Activated naive CD8-positive, alpha-beta T cell treated with anti-CD3 and anti-CD28 coated beads, Interleukin-2, amount 50 U/mL, for 24 hours (primary cell): ENCODE measurements at places on chromosomes 7 and 10.
A peak's percentile ranks its signal among the peaks of the same experiment; 100 is the strongest.

DNA sequence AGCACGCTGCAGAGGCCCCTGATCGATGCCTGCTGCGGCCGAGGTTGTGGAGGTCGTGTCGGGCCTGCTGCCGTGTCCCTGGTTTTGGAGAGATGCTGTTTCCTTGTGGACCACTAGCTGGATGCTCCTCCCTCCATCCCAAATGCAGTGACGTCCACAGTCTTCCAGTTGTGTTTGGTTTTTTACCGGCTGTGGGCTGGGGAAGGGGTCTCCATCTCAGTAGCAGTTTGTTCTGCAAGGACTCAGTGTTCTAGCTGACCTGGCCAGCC, 143.0 kb upstream of the SHH start:
- no peak overlapping the region for H3K27ac ChIP-seq
- no peak overlapping the region for H3K4me3 ChIP-seq
- H3K27me3 ChIP-seq: peaks cover 2% of the 10 kb centered on the region

DNA sequence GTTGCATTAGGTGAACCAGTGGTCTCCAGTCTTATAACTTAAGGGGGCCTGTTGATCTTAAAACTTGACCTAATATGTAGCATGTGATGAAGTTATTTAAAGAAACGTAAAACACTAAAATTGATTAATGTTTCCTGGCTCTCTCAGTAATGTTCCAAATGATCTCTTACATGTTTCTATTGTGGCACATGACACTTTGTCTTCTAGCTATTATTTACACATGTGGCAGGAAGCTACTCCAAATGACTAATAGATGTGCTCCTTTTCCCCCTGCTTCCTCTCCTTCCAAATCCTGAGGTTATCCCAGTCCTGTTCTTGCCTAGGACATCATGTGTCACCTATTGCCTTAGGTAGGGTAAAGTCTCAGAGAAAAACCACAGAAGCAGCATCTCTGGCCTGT, 89.4 kb downstream of the FAS start:
- no peak for DNase-seq
- peaks cover 37% of the 10 kb centered on the region for H3K4me1 ChIP-seq
- H3K36me3 ChIP-seq: no peaks in the 10 kb centered on the region
- H3K27ac ChIP-seq: no peak overlapping the region

DNA sequence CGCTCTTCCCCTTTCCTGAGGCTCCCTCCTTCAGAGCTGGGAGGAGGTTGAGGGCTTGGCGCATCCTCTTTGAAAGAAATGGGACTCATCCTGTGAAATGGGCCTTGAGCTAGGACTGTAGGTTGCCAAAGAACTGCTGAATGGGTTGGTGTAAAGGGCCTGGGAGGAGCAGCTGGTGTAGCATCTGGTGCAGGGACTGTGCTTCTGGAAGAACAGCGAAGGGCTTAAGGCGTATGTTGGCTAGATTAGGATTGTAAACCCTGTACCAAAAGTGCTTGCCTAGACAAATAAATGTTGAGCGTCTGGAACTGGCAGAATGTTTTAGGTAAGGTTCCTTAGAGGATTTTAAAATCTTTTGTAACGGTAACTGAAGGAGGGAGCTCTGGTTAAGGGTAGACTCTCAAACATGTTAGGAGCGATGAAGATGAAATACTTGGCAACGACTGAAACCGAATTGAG, 563 bp downstream of the STAM start:
- peaks cover 2% of the 10 kb centered on the region for H3K27me3 ChIP-seq
- peaks cover 65% of the 10 kb centered on the region for H3K4me1 ChIP-seq
- peaks cover 32% of the 10 kb centered on the region for H3K36me3 ChIP-seq
- H3K27ac ChIP-seq: peak overlapping the region; percentile 100
- no peak for DNase-seq
- peak overlapping the region; percentile 99 for H3K4me3 ChIP-seq

GRCh38 chr7:12637819-12638592, 49.4 kb upstream of the ARL4A start:
- H3K36me3 ChIP-seq: no peaks in the 10 kb centered on the region
- no peaks in the 10 kb centered on the region for H3K27me3 ChIP-seq
- H3K27ac ChIP-seq: peak overlapping the region; percentile 24
- no peak overlapping the region for H3K4me3 ChIP-seq
- DNase-seq: no peak
- H3K4me1 ChIP-seq: peaks cover 20% of the 10 kb centered on the region

- no peaks in the 10 kb centered on the region for H3K27me3 ChIP-seq
- no peak overlapping the region for H3K27ac ChIP-seq
- H3K36me3 ChIP-seq: no peaks in the 10 kb centered on the region
- H3K4me1 ChIP-seq: peaks cover 11% of the 10 kb centered on the region
Measured at GRCh38 chr7:36565792-36566356, 158.4 kb downstream of the AOAH start.

- H3K36me3 ChIP-seq: peaks cover 3% of the 10 kb centered on the region
- H3K4me1 ChIP-seq: no peaks in the 10 kb centered on the region
- H3K4me3 ChIP-seq: no peak overlapping the region
- no peak for DNase-seq
- no peak overlapping the region for H3K27ac ChIP-seq
- H3K27me3 ChIP-seq: peaks cover 45% of the 10 kb centered on the region
Measured at GRCh38 chr7:131909151-131909768, 352.8 kb upstream of the PODXL start.

DNA sequence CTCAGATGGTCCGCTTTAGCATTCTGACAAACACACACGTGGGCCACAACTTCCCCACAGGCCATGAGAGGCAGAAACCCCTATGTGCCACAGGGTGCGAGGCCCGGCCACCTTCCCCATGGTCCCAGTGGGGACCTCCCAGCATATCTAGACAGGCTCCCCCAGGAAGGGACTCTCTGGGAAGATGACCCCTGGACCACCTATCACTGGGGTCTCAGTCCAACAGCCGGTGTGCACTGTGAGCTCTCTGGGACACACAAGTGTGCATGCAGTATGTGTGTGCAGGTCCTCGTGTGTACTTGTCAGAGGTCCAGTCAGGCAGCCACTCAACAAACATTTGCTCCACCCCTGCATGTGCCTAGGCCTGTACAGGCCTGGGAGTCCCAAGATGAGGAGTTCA, 18.7 kb downstream of the GRID1 start:
- DNase-seq: no peak
- H3K4me3 ChIP-seq: no peak overlapping the region
- H3K27me3 ChIP-seq: peaks cover 2% of the 10 kb centered on the region
- no peaks in the 10 kb centered on the region for H3K36me3 ChIP-seq
- no peaks in the 10 kb centered on the region for H3K4me1 ChIP-seq
- H3K27ac ChIP-seq: no peak overlapping the region

DNA sequence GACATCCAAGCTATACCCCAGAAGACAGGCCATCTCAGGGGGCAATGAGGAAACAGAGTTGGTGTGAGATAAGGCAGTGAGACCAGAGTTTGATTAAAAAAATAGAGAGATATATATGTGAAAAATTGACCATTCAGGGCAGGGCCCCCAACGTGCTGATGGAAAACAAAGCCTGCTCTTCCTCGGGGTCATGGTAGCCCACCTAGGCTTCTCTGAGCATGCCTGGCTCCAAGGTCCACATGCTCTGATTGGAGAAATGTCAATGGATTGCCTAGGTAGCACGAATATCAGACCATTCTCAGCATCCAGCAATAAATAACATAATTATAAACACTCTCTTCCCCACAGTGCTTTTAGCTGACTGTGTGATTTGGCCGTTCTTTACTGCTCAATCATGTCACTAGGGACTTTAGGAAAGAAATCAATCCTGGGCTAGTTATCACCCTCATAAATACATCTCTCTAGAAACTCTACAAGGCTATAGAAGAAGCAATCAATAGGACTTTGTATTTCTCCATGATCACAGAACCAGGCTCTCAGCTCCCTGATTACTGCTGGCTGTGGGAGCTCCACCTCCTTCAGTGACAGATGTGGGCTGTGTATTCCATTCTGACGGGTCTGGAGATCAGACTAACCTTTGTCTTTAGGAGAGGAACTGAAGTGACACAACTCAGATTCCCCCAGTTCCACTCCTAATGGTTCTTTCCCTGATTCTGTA, 766.4 kb downstream of the GRID1 start:
- H3K27ac ChIP-seq: no peak overlapping the region
- H3K36me3 ChIP-seq: no peaks in the 10 kb centered on the region
- H3K4me3 ChIP-seq: no peak overlapping the region
- peaks cover 2% of the 10 kb centered on the region for H3K4me1 ChIP-seq

- no peaks in the 10 kb centered on the region for H3K36me3 ChIP-seq
- H3K27ac ChIP-seq: no peak overlapping the region
- H3K27me3 ChIP-seq: no peaks in the 10 kb centered on the region
- peaks cover 7% of the 10 kb centered on the region for H3K4me1 ChIP-seq
- no peak overlapping the region for H3K4me3 ChIP-seq
- no peak for DNase-seq
Measured at GRCh38 chr7:101945034-101945758, 127.8 kb downstream of the CUX1 start.

DNA sequence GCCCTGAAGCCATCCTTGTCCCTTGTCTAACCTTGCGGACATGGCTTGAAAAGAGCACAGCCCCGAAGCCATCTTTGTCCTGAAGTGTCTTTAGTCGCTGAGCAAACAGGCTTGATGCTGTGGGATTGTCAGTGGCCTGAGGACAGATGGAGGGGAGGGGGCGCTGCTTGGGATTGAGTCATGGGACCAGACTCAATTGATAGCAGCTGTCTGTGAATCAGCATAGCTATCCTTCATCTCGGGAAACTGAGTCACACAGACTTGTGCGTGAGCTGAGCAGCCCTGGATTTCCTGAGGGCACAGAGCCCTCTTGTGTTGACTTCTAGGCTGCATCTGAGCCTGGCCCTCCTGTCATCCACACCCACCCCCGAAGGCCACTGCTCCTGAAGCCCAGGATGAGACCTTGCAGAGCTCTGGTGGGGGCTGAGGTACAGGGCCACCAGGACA, 14.4 kb downstream of the MYO1G start:
- H3K4me3 ChIP-seq: no peak overlapping the region
- H3K4me1 ChIP-seq: peaks cover 22% of the 10 kb centered on the region
- DNase-seq: peak; percentile 15
- no peak overlapping the region for H3K27ac ChIP-seq

- DNase-seq: no peak
- H3K36me3 ChIP-seq: no peaks in the 10 kb centered on the region
- H3K27ac ChIP-seq: no peak overlapping the region
- peaks cover 2% of the 10 kb centered on the region for H3K27me3 ChIP-seq
- no peak overlapping the region for H3K4me3 ChIP-seq
Measured at GRCh38 chr10:133079836-133080682, 7.7 kb upstream of the ADGRA1 start.
